ENCODE measurements at places on chromosomes 2 and 18.

DNA sequence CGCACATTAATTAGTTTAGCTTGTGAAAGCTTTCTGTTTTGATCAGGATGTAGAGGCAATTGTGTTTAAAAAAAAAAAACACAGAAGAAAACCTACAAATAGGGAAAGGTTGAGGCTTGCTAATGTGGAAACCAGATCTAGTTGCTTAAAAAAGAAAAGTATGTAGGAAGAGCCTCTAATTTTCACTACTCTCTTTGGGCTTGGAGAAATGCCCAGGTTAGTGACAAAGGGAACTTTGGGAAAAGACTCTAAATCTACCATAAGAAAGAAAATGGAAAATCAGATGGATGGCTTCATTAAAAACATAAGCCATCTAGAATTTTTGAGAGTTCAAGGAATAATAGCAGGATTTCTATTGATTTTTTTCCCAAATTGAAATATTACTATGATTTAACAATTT lies 47.3 kb upstream of the SLC38A11 start:
- no peak for DNase-seq

DNA sequence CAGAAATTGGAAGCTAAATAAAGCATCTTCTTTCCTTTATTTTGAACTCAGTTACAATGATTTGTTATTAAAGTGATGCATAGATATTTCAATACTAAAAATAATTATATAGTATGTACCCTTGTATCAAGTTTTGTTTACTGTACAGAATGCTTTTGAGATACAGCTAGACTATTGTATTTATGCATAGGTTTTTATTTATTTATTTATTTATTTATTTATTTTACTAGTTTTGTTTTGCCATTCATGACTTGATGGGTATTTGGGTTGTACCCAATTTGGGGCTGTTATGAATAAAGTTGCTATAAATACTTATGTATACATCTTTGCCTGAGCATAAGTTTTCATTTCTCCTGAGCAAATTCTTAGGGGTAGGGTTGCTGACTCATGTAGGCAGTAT lies 118.7 kb upstream of the NXPH2 start:
- DNase-seq = no peak

DNA sequence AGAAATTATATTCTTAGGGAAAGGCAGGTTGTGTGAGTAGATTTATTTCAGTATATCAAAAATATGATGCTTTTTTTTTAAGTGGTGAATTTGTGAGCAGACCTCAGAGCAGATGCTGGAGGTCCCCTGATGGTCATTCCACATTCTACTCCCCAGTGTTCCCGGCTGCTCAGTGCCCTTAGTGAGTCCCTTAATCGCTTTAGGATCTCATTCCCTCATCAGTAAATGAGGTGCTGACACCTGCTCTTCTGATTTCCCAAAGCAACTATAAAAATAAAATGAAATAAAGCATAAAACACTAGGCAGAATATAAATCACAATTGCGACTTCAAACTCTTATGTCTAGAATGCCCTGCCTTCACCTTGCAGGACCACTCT lies 216.2 kb upstream of the TNP1 start:
- DNase-seq = no peak

GRCh38 chr2:204972606-204973336 lies 427.5 kb downstream of the PARD3B start:
- no peak for DNase-seq

GRCh38 chr2:241759067-241759807 lies 17.4 kb upstream of the GAL3ST2 start:
- DNase-seq = peak; percentile 2

- DNase-seq = no peak
Measured at GRCh38 chr2:140359056-140359771, 1579.0 kb upstream of the NXPH2 start.

- no peak for DNase-seq
Measured at GRCh38 chr2:195594919-195595694, 61.9 kb upstream of the SLC39A10 start.

GRCh38 chr2:205948883-205949282 lies 137.1 kb downstream of the INO80D start:
- no peak for DNase-seq

GRCh38 chr2:165902934-165903333 lies 50.6 kb downstream of the TTC21B start:
- no peak for DNase-seq

DNA sequence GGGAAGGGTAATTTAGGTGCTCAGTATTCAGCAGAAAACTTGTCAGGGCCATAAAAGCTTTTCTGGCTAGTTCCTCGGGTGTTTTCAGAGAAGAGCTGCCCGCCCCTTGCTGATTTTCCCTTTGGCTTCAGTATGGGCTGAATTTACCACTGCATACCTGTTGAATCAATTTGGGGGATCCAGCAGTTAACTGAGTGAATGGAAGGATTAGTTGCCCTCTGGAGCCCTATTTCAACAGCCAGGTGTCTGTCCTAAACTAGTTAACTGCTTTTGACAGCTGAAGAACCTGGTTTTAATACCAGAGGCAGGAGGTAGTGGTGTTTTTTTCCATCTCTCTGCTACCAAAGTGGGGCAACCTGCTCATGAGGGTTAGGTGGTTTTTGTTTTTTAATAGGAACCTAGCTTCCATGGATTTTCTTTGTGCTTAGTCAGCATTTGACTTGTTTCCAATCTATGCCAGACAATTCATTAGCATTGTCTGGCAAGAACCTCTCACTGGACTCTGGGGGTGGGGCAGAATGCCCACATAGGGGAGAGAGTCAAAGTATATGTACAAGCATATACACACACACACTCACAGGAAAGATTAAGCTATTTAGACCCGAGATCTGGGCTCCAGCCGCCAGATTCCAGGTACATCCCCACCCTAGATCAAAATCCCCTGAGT lies 166.5 kb upstream of the SIX3 start:
- no peak for DNase-seq

- DNase-seq = no peak
Measured at GRCh38 chr18:65279668-65280305, 471.0 kb upstream of the CDH7 start.

DNA sequence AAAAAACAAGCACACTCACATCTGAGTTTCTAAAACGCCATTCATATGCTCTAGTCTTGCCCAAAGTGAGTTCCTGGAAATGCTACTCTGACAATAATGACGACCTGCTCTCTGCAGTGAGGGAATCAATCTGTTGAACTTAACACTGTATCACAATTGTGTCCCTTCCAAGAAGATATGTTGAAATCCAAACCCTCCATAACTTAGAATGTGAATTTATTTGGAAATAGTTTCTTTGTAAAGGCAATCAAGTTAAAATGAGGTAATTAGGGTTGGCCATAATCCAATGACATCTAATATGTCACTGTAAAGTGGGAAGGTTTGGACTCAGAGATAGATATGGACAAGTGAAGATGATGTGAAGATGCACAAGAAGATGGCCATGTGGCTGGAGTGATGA lies 264.5 kb downstream of the CD226 start:
- DNase-seq = no peak

GRCh38 chr18:79005653-79006052 lies 26.0 kb downstream of the SALL3 start:
- no peak for DNase-seq

GRCh38 chr2:207066791-207067460 lies 98.8 kb downstream of the KLF7 start:
- DNase-seq = no peak

DNA sequence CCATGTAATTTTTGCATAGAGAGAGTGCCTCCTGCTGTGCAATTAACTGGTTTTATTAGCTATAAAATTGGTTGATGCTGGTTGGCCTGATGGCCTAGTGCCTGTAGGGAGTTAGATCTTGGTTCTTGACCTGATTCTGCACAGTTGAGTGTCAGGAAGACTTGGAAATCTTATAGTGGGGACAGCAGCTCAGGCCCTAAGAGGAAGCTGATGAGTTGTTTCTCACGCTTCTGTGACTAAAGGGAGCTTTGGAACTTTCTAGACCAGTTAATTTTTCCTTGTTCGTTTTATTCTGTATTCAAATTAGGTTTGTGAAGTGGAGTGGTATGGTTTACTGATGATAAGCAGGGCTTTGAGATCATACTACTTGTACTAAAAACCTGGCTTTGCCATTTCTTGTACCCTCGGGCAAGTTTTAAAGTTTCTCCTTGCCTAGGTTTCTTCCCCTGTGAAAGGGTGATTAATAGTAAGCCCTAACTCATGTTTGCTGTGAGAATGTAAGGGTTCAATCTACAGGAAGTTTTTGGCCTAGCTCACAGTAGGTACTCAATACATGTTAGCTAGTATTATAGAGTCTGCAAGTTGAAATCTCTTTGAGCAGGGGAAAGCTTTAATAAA lies 82.1 kb downstream of the MAP3K20 start:
- DNase-seq = no peak

GRCh38 chr18:27062802-27063201 lies 122.3 kb downstream of the CHST9 start:
- DNase-seq = no peak

GRCh38 chr2:152580714-152581113 lies 136.5 kb downstream of the PRPF40A start:
- DNase-seq = no peak

DNA sequence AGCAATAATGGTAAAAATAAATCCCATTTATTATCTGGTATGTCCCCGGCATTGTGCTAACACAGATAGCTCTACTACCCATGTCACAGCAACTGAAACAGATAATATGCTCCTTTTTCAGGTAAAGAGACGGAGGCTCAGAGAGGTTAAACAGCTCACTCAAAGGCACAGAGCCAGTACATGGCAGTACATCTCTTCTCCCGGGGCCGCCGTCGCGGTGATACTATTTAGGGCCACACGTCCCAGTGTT lies 693 bp upstream of the PDK1 start:
- no peak for DNase-seq

- no peak for DNase-seq
Measured at GRCh38 chr2:220703279-220703678, 868.8 kb downstream of the EPHA4 start.

DNA sequence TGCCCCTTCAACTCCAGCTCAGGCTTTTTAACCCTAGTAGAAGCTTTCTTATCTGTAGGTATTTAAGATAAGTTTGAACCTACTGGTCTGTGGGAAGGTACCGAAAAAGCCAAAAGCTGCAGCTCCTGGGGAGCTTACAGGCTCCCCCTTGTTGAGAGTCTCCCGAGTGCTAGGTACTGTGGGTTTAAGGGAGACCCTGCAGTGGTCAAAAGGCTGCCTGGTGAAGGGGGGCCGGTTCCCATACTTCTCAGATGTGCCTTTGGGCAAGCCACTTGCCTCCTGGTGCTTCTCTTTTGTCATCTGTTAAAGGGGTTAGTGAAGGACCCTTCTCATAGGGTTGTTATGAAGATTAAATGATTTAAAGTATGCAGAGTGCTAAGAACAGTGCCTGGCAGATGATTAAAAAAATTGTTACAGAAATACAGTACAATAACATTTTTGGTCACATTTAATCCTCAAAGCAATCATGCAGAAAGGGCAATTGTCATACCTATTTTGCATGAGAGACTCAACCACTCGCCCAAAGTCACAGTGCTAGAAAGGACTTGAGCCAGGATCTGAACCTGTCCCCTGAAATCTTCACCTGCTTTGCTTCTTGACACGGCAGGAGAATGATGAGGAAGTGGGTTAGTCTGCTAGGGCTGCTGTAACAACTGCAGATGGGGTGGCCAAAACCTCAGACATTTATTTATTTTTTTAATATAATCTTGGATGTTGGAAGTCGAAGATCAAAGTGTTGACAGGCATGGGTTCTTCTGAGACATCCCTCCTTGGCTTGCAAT lies 62.5 kb downstream of the NEDD4L start:
- DNase-seq = no peak

- DNase-seq = peak; percentile 13
Measured at GRCh38 chr2:71538241-71538640, 84.9 kb downstream of the DYSF start.

- no peak for DNase-seq
Measured at GRCh38 chr2:84556190-84556589, 39.9 kb downstream of the DNAH6 start.

DNA sequence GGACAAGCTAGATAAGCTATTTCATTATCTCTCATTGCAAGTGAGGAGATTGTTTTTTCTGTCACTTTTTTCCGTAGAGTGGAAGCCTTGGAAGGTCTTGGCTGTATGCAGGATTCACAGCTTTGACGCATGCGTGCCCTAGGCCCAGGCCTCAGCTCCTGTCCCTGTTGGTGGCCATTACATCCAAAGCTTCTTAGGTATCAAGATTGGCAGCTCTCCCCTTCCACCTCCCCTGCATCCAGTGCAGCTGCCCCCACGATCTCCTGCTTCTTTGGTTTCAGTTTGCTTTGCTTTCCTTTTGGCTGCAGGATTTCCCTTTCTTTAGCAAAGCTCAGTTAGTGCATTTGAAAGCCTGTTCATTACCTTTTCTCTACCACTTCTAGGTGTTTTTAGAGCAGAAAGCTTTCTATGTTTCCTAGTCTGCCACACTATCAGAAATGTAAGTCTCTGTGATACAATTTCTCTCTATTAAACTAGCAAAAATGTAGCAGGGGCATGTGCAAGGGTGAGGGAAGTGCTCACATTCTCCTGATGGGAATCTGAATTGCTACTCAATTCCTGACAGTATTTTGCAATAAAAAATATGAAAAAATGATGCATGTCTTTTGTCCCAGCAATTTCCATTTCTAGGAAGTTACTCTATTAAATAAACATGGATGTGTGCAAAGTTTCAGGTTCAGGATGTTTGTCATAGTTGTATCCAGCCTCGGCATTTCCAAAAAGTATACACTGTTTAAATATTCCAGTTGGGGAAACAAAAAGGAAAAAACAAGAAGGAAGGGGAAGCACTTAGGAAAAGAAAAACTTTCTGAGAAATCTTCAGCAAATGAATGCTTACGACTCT lies 91.2 kb downstream of the LIPG start:
- DNase-seq = no peak

DNA sequence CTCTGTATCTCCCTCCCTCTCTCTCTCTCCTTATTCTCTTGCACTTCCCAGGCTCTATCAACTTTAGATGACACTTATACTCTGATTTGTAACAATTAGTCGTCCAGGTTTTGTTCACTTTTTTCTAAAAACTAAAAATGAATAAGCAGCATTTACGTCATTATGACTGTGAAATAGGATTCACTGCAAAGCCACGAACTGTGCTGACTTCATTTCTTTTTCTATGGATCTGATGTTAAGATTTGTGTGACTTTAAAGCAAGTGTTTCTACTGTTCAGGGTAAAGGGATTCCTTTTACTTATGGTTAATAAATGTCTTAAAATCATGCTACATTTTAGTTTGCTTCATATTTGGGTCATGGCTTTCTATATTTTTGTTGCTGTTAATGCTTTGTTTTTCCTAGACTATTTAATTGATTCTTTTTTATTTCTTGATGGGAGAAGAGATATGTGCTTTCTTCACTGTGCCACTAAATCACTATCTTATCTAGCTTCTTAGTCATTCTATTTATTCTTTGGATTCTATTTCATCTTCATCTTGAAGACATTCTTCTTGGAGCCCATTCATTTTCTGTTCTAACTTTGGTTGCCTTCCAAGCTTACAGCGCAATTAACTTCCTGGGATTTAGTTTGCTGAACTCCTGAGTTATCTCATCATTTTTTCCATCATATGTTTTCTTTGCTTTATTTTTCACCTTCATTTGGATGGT lies 480.4 kb upstream of the TRIB2 start:
- no peak for DNase-seq

Measured in femur (tissue), 1 donor.